ENCODE measurements at places on chromosomes 5 and 9. TPM values are rescaled to one million over a fixed set of nuclear protein-coding genes. Genes with fewer than 3 reads are reported as not detected.

DNA sequence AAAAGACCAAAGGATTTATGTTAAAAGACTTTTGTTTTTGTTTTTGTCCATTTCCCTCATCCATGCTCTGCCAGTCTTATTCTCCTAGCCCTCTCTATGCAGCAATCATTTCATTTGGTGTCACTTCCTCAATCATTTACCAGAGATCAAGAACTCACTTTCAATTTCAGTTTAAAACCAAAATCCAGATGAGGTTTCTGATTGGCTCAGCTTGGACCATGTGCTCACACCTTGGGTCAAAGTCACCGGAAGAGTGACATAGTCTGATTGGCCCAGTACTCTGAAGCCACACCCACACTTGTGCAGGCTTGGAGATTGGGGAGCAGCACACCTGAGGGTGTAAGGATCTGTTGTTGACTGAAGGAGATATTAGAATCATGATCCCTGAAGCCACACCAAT, 79.6 kb downstream of the TLR4 start:
- DNase-seq = no peak

- no peak for DNase-seq
Measured at GRCh38 chr5:6770826-6771607, 57.8 kb downstream of the TENT4A start.

The GFM2 gene
- total RNA-seq = 51.2 TPM

The DBH gene
- total RNA-seq = not detected

DNA sequence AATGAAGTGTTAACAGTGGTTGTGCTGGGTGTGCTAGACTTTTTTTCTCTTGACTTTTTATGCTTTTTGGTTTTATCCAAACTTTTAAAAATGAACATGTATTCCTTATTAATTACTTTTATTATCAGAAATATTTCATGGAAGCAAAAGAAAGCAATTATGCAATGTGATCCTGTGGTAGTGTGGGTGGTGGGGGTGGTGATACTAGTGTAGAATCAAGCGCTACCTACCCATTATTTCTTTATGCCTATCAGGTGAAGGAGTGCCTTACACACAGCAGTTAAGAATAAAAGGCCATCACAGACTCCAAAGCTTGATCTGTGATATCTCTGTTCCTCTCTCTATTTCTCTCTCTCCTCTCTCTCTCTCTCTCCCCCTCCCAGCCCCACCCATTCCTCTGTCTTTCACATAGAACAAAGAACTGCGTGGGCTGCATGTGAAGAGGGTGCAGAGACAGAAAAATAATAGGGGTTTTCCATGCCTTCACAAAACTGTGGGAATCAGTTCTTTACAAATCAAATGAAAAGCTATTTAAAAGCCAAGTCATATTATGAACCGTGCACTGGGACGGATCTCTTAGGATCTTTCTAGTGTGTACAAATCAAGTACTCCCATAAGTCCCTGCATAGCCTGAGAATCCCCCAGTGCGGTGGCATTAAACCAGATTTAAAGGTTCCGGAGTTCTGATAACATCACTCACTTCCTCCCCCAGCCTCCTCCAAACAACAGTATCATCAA, 351.2 kb downstream of the RAB3C start:
- DNase-seq = no peak

DNA sequence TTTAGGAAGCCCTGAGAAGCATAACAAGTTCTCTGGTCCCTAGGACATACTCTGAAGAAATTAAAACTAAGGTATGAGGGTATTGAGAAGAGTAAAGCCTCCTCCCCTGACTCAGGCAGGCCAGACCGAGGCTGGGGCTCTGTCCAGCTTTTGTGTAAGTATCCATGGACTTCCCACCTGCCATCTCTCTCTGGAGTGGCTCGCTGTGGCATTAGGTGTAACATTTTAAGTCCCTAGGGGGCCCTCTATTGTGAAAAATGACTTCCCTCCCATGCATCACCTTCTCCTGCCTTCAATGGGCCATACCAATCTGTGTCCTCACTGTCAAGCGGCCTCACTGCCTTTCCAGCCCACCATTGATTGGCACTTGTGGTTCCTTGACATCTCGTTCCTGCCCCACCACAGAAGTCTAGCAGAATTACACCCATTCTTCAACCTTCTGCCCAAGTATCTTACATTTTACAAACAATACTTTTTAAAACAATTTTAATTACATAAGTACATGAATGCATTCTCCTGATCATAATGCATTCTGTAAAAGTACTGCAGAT, 205.5 kb downstream of the SLIT3 start:
- no peak for DNase-seq

DNA sequence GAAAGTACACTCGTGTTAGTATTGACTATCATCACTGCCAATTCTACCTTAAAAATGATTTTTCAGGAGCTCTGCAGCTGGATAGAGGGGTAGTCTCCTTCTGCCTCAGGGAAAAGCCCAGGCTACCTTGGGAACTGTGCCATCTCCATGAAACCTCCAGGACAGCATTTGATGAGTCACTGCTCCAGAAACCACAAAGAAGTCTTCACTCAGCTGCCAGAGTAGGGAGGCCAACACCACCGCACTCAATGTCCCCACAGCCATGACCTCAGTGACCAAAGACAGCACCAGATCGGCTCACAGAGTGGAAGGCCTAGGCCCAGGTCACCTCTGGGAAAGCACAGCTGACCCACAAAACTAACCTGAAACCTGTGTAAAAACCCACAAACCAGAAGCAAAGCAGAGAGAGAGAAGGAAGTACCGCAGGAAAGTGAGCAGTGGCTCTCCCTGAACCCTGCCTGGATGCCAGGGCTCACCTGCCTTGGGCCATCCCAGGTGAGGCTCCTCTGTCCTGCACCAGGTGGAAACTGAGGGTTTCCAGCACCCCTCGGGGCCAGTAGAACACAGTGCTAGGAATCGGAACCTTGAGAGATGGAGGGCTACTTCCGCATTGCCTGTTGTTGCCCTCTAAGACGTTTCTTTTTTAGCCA, 30.0 kb downstream of the S1PR3 start:
- peak; percentile 41 for DNase-seq

DNA sequence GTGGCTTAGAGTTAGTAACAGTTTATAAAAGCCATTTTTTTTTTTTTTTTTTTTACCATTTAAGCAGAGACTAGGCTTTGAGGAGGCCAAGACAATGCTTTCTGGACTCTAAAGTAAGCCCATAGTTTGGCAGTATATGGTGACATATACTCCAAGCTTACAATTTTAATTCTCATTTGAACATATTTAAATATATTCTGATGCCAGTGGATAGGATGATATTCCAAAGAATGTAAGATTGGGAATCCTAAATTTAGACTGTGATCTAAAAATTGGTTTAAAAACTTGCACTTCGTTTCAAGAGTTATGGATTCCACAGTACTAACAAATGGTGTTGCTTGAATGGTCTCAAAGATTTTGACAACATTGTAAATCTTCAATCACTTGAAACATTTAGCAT, 112.1 kb downstream of the CWC27 start:
- no peak for DNase-seq

The OR13C8 gene
- total RNA-seq = not detected

DNA sequence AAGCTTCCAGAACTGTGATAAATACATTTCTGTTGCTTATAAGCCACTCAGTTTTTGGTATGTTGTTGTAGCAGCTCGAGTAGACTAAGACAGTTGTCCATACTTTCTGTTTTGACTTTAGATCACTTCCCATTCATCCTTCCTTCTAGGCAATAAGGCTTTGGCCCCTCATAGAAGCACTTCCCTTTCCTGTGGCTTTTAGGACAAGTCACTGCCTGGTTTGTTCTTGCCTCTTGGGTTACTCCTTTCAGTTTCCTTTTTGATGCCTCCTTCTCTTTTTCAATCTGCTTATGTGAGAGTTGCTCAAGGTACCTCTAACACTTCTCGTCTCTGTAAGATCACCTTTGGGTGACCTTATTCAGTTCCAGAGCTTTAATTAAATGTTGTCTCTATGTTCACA, 72.4 kb upstream of the NTRK2 start:
- DNase-seq = no peak

DNA sequence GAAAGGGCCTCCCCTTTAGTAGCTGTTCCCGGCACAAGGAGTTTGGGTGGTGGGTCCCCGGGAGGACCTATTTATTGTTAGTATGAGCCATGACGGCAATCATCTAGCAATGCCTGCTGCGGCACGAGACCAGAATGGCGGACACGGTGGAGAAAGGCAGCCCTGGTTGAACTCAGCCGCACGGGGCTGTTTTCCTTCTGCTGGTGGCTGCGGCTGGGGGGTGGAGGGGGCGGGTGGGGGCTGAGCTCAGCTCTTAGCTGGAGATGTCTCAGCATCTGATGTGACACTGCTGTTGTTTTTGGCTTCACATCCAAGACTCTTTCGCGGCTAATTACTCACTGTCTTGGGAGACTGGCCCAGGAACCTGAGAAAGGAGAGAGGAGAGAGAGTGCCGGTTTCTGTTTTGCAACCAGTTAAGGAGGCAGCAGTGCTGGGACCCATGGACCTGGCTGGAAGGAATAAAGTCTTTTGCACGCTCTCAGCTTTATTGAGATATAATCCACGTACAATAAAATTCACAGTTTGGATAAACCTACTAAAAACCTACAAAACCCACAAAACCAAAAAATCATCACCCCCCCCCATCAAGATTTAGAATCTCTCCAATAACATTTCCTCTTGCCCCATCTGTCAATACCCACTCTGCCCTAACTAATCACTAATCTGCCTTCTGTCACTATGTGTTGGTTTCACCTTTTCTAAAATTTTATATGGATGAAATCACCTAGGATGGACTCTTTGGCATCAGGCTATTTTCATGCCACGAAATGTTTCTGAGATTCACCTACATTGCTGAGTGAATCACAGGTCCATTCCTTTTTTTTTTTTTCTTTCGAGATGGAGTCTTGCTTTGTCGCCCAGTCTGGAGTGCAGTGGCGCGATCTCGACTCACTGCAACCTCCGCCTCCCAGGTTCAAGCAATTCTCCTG, 81.8 kb upstream of the NEURL1B start:
- no peak for DNase-seq

The ADGRV1 gene
- total RNA-seq = 3.5 TPM

The REXO4 gene
- total RNA-seq = 23.4 TPM

DNA sequence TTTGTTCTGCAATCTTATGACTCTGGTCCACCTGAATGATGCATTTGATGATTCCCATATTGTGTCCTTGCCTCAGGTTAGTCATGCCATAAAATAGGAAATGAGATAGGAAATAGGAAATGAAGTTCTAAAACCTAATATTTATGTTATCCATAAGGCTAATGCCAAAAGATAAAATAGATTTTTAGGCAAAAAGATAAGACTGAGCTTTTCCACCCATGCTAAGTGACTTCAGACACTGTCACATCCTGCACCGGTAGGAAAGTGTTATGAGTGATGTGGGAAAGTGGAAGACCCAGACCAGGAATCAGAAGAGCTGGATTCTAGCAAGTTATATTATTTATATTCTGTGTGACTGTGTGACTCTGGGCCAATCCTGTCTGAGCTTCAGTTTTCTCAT, 600.8 kb upstream of the DMAC1 start:
- DNase-seq = no peak

- no peak for DNase-seq
Measured at GRCh38 chr5:169544264-169544950, 39.2 kb upstream of the SPDL1 start.

DNA sequence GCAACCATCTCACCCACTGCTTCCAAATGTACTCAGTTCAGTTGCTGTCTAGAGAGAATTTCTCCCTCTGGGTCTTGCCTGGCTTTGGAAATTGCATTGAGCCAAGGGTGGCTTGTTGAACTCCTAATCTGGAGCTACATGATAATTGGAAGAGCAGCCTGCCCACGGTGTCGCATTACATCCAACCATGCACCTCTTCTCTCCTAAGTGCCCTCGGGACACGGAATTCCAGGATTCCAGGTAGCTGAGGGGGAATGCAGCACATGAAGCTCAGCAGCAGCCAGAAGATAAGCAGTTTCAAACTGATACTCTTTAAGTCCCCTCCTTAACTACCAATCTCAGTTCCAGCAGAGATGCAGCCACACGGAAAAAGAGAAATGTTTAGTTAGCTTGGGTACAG, 509.4 kb upstream of the KLF4 start:
- DNase-seq = no peak

DNA sequence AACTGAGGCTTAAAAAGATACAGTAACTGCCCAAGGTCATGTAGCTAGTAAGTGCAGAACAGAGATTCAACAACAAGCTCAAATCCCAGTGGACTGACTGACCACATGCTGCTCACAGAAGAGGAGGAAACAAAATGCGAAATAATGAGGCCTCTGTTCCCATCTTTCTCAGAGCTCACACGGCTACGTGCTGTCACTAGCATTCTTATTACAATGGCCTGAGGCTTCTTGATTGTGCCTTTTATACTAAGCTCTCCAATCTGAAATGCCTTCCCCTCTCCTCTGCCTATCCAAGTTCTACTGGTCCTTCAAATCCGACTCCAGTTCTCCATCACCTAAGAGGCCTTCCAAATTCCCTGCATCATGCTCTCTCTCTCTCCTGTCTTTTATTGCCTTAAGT, 26.0 kb downstream of the SGTB start:
- DNase-seq = no peak

GRCh38 chr9:69548681-69549080, 123.5 kb downstream of the APBA1 start:
- DNase-seq = no peak

GRCh38 chr9:70573308-70573707, 158.9 kb upstream of the KLF9 start:
- DNase-seq = no peak

The INSL6 gene
- total RNA-seq = not detected

DNA sequence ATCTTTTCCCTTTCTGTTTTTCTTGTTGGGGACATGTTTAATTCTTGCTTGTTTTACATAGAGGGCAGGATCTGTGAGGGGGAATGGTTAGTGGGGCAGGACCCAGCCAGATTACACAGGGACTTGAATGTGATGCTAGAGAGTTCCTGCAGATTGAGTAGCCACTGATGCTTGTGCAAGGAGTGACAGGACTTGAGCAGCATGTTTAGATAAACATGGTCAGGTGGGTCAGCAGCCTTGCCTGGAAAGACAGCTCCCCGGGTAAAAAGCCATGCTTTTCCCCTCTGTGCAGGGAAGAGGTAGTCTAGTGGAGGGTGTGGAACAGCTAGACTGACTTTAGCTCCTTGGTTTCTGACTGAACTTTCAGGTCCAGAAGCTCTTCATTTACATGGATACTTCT, 261.2 kb downstream of the AOPEP start:
- DNase-seq = no peak

DNA sequence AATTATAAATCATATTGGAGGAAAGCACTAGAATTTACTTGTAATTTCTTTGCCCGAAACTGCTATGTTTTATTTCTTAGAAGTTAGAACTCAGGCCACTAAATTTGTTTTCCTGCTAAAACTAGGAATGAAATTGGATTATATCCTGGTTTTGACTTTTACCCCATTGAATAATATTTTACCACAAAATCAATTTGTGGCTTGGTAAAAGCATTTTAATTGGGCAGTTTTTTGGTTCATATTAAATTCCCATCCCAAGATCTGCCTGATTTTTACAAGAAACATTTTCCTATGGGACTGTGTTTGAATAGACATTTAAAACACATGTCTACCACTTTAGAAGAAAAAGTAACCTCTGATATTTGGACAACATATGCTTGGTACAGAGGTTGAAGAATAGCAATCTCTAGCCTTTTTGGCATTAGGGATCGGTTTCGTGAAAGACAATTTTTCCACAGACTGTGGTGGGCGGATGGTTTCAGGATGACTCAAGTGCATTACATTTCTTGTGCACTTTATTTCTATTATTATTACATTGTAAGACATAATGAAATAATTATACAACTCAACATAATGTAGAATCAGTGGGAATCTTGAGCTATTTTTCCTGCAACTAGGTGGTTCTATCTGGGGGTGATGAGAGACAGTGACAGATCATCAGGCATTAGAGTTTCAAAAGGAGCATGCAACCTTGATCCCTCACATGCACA, 565.6 kb downstream of the PRR16 start:
- no peak for DNase-seq

Measured in Calu3 (cell line).